BJ (cell line): ENCODE measurements at places on chromosomes 1 and 21.

- DNase-seq, result no peak
Observed at GRCh38 chr1:99328171-99328570, 63.9 kb downstream of the PLPPR4 start.

DNA sequence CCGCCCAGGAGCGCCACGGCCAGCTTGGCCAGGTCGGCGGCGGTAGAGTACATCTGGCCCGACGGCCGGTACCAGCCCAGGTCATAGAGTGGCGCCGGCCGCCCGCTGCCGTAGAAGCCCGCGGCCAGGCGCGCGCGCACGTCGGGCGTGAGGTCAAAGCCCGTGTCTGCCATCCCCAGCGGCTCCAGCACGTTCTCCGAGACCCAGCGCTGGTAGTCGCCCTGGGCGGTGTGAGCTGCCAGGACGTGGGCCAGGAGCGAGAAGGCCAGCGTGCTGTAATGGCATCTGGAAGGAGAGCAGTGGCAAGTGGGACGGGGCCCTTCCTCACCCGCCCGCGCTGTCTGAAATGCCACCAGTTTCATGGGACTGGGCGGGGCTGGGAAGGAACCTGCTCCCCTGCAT is 18.9 kb downstream of the LACTBL1 start:
- DNase-seq, result no peak

DNA sequence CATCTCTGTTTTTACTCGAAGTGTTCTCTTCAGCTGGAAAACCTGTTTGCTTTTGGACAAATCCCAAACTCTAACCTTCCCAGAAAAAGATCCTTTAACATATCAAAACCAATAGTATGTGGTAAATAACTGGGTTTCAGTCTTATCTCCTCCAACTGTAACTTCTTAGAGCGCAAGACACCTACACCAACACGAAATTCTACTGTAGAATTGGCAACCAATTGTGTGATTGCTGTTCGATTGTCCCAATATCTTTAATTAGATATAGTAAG is 5.8 kb upstream of the MPZL1 start:
- DNase-seq, result no peak

DNA sequence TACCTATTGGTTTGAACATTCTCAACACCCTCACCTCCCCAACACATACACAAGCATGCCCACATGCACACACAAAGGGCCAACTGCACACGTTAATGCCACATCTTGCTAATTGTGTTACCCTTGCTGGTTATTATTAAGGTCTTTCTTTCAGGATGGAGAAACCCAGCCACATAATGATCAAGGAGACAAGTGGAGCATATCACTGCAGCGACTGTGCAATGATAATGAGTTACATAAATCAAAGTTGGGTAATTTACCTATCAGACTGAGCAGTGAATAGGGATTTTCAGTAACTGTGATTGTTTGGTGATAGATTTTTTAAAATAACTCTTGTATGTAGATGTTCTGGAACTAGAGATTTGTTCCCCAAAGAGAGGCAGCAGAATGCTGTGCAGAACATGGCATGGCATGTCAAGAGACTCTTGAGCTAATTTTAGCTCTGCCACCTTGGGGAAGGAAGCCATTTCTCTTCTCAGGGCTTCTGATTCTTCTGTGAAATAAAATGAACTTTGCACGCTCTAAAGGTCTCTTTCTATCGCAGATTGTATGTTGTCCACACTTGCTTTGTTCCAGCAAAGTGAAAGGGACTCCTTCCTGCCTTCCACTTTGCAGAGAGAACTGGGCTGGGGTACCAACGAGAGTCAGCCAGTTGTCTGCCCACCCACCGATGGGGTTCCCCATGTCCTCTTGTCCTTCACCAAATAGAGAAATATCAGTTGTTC is 126.0 kb upstream of the CAMK1G start:
- no peak for DNase-seq

DNA sequence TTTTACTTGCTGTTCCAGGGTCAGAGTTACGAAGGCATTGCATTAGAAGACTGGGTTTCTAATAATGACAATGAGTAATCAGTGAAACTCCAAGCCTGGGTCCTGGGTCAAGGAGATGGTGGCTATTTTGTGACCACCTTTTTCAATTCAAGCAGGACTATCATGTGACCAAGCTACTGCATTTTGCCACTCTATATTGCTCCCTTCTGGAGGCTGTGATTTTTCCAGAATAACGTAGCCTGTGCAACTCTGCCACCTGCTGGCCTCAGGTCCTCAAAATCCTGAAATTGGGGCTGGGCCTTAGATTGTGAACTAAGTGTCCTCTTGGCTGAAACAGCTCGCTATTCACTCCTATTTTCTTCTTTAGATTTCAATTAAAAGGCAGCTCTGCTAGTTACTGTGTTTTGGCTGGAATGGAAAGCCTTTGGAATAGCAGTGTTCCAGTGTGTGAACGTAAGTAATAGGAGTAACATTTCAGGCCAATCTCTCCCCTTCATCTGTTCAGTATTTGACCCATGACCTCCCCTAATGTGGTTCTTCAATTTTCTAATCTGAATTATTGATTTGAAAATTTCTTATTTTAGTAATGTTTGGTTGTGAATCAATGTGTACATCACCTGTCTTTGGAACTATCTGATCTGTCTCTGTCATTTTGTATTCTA is 52.9 kb upstream of the CD46 start:
- DNase-seq, result no peak

DNA sequence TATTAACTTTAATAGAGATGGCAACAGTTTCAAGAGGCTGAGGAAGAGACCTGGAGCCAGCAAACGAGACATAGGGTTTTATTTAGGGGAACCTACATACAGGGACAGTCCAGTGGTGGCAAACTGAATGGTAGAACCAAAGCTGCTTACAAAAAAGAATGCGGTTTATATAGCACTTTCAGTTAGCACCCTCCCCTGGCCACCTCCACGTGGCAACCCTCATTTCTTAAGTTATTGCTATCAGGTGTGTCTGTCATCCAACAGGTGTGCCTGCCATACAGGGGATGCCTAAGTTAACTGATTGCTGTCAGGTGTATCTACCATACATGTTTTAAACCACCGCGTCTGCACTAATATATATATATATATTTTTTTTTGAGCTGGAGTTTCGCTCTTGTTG is 129.2 kb upstream of the DUSP10 start:
- no peak for DNase-seq

GRCh38 chr1:86778569-86779239 is 74.3 kb downstream of the SH3GLB1 start:
- DNase-seq, result no peak

GRCh38 chr1:246170574-246171261 is 336.4 kb downstream of the SMYD3 start:
- DNase-seq, result no peak
